CD4-positive, alpha-beta memory T cell (primary cell): ENCODE measurements at places on chromosomes 6 and 20. TPM values are rescaled to one million over a fixed set of nuclear protein-coding genes. Genes with fewer than 3 reads are reported as not detected.

DNA sequence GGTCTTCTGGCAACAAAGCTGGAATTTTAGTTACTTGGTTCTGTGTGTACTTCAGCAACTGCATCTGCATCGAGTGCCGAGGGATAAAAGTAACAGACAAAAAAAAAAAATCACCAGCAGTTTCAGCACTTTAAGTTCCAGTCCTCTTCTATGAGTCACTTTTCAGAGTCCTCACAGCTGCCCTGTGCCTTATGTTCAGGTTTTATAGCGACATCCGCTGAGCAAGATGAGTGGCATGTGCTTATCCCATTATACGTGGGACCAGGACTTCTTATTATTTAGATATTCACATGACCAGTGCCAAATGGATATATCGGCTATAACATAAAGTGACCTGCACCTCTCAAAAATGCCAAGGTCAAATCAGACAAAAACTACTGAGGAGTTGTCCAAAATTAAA is 242.9 kb downstream of the FOXA2 start:
- no peak for DNase-seq

GRCh38 chr20:10536531-10536930 is 101.4 kb downstream of the SLX4IP start:
- DNase-seq: no peak

- no peak for DNase-seq
These were observed 18.2 kb upstream of the OCSTAMP start for GRCh38 chr20:46568570-46569129.

SLC22A16 gene
- polyA plus RNA-seq: not detected

- no peak for DNase-seq
These were observed 28.9 kb downstream of the ILRUN start for GRCh38 chr6:34667481-34668238.

DNA sequence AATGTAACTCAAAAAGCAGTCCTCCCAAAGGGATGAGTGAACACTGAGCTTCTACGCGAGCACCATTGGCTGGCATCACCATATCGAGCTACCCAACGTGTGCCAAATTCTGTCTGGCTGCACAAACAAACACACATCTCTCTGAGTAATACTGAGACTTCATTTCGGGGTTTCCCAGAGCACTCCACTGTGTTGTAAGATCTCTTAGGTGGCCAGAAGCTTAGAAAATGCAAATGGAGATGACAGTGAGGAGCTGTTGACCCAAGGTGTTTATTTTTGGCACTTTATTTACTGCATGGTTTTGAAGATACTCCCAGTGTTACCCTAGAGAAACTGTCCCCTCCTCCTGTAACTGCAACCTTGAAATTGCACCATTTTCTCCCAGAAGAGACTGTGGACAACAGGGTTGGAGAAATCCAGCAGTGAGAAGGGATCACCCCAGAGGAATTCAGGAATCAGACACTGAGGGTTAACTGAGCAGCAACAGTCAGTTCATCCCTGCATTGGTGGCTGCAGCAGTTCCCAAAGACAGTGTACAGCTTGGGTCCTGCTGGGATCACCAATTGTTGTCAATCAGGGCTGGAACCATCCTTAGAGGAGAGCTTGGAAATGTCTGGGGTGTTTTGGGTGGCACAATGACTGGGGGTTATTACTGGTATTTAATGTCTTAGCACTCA is 1.0 kb upstream of the RIPOR2 start:
- no peak for DNase-seq

SRMS gene
- not detected for polyA plus RNA-seq

DNA sequence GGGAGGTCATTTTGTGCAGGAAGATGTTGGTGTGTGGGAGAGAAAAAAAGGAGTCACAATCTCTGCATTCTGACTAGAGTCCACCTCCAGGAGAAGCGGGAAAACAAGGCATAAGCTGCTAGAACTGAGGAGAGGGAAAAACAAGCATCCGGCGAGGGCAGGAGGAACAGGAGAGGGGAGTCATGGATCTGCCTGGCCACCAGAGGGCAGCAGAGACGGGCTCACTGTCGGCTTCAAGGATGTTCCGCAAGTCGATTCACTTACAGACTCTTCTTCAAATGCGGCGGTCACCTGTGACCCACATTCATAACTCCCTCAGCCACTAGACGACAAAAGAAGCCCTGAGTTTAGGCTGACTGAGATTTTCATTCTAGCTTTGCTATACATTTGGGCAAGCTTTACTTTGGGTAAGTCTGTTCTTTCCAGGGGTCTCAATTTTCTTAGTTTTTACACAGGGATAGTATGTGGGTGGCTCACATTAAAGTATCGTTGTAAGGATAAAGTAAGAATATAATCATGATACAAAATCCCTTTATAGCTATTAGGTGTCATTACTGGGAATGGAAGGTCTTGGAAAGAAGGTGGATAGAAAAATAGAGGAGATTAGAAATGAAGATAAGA is 6.6 kb upstream of the BTNL2 start:
- peak; percentile 79 for DNase-seq

DDO gene
- not detected for polyA plus RNA-seq

TREML1 gene
- not detected for polyA plus RNA-seq

GRCh38 chr6:157393669-157394327 is 12.8 kb downstream of the ZDHHC14 start:
- DNase-seq: no peak

SIRPD gene
- polyA plus RNA-seq: 0.11 TPM

DNA sequence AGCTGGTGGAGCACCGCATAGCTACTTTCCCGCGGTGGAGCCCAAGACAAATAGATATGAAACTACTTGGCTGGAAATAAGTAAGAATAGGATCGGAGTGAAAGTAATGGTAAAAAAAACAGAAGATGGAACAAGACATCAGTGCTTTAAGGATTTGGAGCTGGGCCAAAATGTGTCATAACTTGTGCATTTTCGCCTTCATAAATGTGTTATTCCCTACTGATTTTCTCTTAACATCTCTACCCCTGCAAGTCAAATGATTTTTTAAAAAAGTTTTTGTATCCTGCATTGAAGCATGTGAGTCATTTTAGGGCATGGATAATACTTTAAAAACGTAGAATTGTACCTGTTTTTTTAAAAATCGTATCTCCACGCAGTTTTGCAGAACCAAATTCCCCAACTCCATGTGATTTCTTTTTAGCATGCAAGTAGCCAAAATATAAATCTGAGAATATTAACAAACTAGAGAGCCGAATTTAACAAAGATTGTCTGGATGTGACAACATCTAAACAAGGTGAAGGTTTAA is 882 bp upstream of the FAM184A start:
- DNase-seq: no peak

CST4 gene
- polyA plus RNA-seq: not detected

ACOT13 gene
- 19.3 TPM for polyA plus RNA-seq

GRCh38 chr20:49987015-49987867 is 4.5 kb downstream of the SNAI1 start:
- DNase-seq: no peak

DNA sequence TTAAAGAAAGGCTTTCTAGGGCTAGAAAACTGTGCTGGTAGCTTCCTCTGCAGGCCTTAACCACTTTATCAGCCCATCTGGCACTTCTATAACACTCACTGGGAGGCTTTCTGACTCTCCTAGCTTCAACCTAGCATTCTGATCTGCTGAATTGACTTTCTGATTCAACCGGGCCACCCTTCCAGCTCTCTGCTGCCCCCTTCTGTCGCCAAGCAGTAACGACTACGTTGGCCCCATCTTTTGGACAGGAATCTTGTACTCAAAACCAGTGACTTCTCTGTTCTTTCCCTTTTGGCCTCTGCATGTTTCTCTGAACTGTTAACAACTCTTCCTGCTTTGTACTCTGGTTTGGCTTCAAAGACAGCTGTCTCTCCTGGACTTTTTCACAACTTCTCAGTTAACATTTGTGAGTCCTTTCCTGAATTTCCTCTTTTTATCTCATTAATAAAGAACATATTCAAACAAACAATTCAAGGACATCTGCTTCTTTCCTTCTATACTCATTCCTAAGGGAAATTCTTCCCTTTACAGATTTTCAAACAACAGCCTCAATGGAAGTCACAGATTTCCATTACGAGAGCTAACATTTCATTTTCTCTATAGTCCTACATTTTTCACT is 43.9 kb upstream of the FAM135A start:
- peak; percentile 57 for DNase-seq

KCNK5 gene
- polyA plus RNA-seq: not detected

TMX4 gene
- 62.5 TPM for polyA plus RNA-seq

GRCh38 chr6:136547336-136547735 is 2.9 kb downstream of the MAP7 start:
- DNase-seq: no peak

PI3 gene
- not detected for polyA plus RNA-seq

DNA sequence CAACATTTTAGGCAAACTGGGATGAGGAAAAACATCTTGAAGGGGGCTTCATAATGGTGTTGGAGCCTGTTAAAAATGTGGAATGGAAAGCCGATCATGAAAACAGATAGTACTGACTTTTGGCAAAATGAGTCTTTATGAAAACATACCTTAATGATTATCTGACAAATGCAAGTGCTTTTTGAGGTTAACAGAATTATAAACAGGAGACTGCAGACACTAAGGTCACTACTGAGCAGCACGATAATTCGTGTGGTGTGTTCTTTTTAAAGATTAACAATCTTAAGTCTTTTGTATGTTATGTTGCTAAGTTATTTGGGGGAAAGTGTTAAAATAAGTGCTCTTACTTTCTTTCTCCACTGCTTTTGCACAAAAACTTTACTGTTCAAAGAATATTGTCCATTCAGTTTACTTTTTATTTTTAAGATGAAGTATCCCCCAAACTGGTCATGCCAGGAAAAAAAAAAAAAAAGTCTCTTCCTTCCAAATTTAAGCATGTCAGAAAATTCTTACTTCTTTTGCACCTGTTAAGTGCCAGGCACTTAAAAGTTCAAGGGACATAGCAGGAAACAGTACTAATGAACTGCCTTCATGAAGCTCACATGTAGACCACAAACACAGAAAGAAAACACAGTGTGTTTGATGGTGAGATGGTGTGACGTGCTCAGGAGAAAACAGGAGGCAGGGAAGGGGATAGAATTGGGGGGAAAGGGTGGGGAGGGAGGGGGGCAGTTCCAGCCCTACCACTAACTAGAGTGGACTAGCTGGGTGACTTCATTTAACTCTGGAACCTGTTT is 73.2 kb downstream of the CDYL start:
- no peak for DNase-seq
